Upper lobe of right lung (tissue), 1 donor: ENCODE measurements at places on chromosomes 1 and 21.
A peak's percentile ranks its signal among the peaks of the same experiment; 100 is the strongest.

DNA sequence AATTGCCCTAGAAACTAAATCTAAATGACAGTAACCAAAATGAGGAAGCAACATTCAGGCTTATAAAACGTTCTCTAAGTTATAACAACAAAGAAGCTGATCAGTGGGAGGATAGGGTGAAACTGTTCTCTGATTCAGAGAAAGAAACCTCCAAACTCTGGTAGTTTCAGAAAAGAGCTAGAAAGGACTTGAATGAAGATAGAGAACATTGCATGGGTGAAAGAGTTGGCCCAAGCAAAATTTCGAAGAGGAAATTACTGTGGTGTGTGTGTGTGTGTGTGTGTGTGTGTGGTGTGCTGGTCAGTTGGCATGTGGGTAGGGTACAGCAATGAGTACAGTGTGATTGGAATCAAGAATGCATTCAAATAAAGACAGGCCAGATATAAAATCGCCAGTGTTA lies 16.5 kb upstream of the SPAG17 start:
- no peak for DNase-seq

DNA sequence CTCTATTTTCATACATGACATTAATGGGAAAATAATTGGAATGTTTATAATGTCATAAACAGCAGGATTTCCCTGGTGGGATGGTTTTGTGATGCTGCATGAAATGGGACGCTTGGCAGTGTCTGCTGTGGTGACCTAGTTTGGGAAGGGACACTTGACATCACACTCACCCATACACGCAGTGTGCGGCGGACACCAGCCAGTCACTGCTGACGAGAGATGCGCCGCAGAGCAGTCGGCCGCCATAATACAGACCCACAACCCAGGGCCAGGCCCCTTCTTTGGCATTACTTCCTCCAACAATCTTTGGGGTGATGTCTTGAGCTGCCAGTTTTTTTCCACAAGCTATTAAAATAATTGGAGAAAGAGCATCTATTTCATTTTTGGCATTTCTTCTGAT lies 49.5 kb downstream of the CHODL start:
- DNase-seq: no peak

GRCh38 chr21:41241341-41241740 lies 73.4 kb downstream of the BACE2 start:
- no peak for DNase-seq

DNA sequence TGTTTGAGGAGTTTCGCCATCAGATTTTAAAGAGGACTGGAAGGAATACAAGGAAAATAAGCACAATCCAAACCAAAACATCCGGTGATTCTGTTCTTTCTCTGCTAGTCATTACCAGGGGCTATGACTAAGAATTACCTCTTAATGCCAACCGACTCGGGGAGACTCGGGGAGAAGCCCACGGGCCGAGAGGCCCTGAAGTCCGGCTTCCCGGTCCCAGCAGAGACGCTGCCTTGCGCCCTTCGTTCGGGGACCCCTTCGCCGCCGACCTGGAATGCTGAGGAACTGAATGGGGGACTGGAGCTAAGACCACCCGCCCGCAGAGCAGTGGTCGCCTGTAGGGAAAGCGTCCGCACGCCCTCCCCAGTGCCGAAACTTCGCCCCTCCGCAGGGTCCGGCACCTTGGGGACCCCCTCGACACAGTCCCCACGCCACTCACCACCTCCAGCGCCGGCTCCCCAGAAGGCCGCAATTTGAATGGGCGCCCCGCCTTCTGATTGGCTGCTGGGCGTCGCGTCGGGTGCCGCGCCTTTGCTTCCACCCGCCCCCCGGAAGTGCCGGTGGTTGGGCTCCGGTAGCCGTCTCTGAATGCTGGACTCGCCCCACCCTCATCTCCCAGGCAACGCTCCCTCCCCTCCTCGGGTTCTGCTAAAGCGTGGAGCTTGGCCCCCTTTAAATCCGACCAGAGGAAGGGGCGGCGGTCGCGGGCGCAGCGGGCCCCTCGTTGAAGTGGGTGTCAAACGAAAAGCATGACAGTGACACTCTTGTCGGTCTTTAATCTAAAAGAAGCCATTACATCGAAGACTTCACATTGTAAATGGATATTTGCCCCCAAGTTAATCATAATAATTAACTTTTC lies at the start of gene KIF14:
Gene KIF14, minus strand, starts transcription at position 479 of the 859 bp plus-strand sequence. CDS start 2,028 bp downstream, outside the sequence.
- DNase-seq: peak; percentile 97

DNA sequence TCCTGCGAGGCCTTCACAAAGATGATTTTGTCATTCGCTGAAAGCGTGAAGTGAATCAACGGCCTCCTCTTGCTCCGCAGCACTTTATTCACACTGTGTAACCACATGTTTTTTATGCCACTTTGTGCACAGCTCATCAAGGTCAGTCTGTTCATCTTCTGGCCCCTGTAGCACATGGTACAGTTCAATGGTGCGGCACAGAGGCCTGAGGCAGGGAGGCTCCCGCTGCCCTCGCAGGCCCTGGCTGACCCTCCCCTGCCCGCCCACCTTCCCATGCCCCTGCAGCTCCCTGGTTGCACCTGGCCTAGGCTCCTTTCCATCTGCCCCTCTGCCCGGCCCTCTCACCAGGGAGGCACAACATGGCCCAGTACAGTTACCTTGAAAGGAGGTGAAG lies 87.5 kb downstream of the CD247 start:
- no peak for DNase-seq

DNA sequence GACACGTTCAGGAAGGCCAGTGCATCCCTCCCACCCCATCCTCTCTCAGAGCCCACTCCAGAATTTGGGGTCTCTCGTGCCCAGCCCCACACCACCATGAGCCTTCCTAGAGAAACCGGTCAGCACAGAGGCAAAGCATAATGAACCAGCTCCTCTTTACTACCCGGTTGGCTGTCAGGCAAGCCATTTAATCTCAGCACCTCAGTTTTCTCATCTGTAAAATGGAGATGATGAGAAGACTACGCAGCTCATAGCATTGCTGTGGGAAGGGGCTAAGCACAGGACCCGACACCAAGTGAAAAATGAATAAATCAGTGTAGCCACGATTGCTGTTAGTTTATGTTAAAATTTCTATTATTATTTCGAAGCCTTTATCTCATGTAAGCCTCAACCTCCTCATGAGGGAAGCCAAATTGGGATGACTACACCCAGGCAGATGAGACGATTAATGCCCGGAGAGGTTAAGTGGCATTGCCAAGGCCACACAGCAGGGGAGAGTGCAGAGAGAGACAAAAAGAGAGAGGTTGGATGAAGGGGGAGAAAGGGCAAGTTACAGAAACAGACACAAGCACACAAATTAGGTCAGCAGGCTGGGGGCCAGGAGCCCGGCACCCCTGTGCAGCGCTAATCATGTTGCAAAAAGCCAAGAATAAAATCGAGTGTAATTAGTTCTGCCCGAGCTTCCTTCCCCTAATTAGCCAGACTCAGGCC lies 25.7 kb downstream of the SDC3 start:
- DNase-seq: no peak

- peak; percentile 70 for DNase-seq
Observed at GRCh38 chr21:36125512-36126207, 9.2 kb upstream of the CBR3 start.

DNA sequence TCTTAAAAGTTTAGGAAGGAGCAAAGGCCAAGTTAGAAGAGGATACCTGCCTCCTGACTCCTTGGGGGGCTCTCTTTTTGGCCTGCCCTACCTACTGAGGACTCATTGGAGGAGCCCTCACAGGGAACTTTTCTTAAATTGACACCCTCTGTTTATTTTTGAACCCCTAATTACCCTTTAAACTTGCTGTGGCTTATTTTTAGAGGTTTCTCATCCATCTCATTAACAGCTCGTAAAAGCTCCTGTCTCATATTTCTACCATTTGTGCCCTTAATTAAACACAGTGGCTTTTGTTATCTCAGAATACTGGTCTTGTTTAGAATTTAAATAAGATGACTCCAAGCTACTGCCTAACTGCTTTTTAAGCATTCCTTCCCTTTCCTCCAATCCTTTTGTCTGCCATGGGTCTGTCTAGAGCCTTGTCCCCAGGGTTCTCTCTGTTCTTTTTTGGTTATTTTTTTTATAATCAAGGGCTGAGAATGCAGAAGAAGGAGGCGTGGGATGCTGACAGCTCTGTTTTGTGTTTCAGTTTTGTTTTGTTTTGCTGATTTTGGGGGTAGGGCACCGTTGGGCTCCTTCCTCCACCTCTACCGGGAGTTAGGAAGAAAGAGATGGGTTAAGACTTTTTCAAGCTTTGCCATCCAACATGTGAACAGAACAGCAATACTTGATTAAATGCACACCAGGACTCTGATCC lies 78.0 kb downstream of the SYT6 start:
- DNase-seq: no peak

- no peak for DNase-seq
Observed at GRCh38 chr1:168553680-168554553, 10.1 kb upstream of the XCL2 start.

- peak; percentile 94 for DNase-seq
Observed at GRCh38 chr1:27365372-27366112, 1.2 kb downstream of the MAP3K6 start.

GRCh38 chr1:8016210-8016894 lies 9.8 kb downstream of the ERRFI1 start:
- no peak for DNase-seq

- no peak for DNase-seq
Observed at GRCh38 chr1:38451541-38451993, 405.0 kb upstream of the POU3F1 start.

DNA sequence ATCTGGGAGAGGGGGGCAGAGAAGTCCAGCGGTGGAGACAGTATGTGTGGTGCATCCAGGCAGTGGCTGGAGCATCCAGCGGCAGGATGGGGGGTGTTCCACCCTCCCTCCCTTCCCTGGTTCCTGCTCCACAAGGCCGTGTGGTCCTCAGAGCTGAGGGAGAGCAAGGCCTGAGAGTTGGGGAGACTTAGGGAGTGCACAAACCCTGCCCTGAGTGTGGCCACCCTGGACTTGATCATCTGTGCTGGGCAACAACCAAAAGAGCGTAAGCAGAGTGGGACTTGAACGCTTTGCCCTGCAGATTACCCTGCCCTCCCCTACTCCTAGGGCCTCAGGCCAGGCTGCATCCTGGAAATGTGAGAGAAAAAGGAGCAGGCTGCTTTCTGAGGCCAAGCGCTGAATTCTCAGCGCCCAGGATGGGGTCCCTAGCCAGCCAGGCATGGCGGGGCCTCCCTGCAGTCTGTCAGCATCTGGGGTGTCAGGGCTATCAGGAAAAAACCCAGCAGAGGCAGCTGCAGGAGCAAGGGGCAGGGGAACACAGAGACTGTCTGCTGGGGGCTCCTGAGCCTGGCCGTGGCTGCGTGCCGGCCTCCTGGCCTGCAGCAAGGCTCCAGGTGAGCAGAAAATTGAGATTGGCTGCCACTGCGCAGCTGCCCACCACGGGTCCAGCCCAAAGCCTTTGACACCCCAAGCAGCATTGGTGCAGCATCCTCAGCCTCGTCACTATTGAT lies 266.2 kb downstream of the NPHP4 start:
- peak; percentile 46 for DNase-seq

DNA sequence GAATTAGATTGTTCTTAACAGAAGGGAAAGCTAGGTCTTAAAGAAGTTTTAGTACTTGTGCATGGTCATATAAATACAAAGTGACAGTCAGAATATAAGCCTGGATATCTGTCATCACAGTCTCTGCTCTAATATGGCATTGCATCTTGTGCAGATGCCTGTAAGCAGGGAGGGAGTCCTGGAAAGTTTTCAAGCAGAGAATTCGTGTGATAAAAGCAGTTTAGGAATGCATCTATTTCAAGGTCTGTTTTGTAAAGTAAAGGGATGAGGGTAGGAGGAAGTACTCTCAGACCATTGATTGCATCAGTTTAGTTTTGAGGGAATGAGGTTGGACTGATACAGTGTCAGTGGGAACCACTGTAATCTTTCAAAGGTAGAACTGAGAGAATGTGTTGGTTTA lies 30.6 kb downstream of the IARS2 start:
- no peak for DNase-seq

DNA sequence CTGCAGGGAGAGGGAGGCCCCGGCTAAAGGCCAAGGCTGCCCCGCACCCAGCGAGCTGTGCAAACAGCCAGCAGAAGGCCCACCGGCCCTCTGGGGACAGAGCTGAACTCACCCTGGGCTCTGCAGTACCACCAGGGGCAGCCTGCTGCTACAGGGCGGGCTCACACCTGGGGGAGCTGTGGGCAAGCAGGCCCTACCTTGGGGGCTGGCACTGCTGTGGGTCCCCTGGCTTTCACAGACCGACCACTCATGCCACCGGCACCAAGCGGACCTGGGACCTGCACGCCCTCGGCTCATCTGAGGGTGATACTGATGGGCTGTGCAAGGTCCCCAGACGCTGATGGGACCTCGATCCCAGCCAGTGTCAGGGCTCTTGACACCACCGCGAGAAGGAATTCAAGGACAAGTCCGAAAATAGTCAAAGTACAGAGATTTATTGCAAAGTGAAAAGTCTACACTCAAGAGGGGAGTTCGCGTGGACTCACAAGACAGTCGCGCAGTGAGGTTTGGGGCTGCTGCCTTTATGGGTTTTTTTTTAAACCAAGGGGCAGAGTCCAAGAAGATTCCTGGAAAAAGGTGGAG lies 61.0 kb upstream of the ADARB1 start:
- DNase-seq: peak; percentile 53

- no peak for DNase-seq
Observed at GRCh38 chr1:7993593-7994479, 32.3 kb downstream of the ERRFI1 start.

DNA sequence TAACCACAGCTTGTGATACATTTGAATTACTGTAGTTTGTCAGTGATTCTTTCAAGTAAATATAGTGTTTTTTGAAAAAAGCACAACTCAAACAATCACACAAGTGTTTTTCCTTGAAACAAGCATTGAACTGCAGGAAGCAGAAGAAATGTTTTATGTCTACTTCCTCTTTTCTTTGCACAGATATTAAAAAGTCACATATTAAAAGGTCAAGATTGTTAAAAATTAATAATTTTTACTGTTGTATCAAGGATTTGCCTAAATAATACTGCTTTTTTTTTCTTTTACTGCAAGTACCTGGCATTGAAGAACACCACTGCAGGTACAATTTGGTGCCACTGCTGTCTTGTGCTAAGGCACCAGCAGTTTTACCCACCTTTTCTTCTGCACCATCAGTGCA lies 214.2 kb upstream of the C1orf105 start:
- DNase-seq: no peak

DNA sequence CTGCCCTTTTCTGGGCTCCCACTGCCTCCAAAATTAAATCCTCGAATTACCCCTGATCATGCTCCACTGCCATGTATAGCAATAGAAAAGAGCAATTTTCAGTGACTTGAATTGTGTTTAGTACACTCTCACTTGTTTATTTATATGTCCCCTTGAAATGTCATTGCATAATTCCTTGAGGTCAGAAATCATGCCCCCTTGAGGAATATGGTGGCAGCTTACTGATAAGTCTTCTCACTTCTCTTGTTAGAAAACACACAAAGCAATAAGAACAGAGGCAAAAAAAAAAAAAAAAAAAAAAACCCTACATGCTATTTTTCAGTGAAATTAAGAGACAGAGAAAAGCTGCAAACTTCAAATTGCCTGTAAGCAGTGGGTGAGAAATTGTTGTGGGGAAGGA lies 37.5 kb downstream of the GPR88 start:
- no peak for DNase-seq

DNA sequence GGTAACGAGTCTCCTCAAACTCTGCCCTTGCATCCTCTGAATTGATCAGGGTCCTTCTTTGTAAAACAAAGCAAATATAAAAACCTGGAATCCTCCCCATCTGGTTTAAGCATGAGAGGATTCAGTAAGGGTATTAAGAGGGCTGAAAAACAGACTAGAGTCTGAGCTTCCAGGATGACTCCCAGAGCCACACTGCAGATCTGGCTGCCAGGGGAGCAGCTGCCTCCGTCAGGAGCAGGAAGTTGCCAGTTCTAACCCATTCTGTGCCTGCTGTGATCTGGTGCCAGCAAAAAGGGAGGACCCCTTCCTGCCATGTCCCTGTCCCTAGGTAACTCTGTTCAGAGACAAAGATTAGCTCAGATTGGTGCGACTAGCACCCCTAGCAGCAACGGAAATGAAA lies 27.5 kb downstream of the SERTAD4 start:
- no peak for DNase-seq
